ENCODE measurements at places on chromosomes 16 and 17. TPM values are rescaled to one million over a fixed set of nuclear protein-coding genes. Genes with fewer than 3 reads are reported as not detected.

GRCh38 chr17:29607557-29608195 is 14.7 kb downstream of the ANKRD13B start:
- DNase-seq = no peak

DNA sequence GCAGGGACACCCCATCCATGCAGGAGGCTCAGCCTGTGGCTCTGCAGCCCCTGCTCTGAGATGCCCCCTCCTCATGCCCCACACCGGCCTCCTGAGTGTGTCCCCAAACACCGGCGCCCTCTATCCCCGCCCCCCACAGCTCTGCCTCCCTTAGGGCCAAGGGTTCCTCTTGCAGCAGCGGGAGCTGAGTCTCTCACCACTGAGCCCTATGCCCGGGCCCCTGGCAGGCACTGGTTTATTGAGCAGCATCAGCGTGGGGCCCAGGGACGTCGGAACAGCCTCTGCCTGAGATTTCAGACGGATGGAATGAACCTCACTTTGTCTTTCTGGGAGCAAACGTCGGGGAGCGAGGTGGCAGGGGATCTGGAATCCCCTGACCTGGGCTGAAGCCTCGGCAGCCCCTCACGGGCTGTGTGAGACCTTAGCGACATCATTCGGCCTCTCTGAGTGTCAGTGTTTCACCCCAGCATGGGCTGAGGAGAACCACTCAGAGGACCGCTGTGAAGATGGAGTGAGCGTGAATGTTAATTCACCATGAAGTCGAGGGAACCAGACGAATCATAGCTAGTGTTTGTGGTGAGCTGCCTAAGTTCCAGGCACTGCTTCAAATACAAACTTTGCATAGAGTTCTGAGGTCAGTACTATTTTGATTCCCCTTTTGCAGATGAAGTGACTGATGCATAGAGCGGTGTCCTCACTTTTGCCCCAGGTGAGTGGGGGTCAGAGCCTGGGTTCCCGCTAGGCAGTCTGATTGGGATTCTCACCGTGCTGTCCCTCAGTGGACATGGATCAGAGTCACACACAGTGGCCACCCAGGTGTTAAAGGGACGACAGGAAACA is 5.3 kb upstream of the C16orf74 start:
- DNase-seq = no peak

- no peak for DNase-seq
These were observed 12.7 kb upstream of the AMFR start for GRCh38 chr16:56438038-56438437.

GRCh38 chr16:31136287-31136662 is 748 bp upstream of the PRSS8 start:
- DNase-seq = no peak

DNA sequence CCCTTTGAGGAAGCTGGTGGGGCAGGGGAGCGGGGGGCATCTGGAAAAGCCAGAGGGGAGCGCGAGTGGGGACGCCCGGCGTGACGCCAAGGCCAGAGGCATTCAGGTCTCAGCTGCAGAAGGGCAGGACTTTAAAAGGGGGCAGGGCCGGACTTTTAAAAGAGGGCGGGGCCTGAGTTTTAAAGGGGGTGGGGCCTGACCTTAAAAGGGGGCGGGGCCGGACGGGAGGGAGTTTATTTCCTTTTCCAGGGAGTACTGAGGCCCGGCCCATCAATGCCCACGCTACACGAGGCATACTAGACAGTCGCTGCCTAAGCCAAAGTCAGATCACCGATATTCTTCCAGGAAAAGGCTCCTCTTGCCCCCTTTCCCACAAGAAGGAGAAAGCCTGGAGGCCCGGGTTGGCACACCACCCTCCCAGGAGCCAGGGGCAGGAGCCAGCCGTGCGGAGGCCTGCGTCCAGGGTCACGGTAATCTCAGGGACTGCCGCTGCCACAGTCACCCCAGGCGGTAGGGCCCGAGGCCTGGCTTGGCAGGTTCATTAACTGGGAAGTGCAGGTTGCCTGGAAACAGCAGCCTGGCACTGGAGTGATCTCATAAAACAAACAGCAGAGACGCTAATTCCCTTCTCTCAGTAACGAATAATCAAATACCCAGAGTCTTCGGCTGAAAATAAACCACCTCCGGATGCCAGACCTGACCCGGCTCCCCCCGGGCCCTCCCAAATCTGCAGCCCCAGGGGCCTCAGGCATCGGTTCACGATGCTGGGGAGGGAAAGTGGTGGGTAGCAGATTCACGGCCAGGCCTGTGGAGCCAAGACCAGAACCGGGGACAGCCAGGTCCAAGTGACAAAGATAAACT is 90.7 kb downstream of the TIMM22 start:
- no peak for DNase-seq

GRCh38 chr17:69058165-69058564 is 2.6 kb downstream of the ABCA9 start:
- no peak for DNase-seq

- no peak for DNase-seq
These were observed 48.3 kb downstream of the NT5M start for GRCh38 chr17:17351356-17351891.

- DNase-seq = no peak
These were observed 5.3 kb upstream of the NF1 start for GRCh38 chr17:31089471-31089870.

Gene SLC5A10
- polyA plus RNA-seq = 0.05 TPM

Measured in urinary bladder (tissue), 4 donors.